NCI-H69 (cell line): ENCODE measurements at places on chromosomes 7 and 10.
A peak's percentile ranks its signal among the peaks of the same experiment; 100 is the strongest.

- DNase-seq, result peak; percentile 77
These were observed 834.3 kb upstream of the C7orf33 start for GRCh38 chr7:147756300-147756699.

- DNase-seq, result no peak
These were observed 54.7 kb downstream of the EMX2 start for GRCh38 chr10:117597216-117597615.

- DNase-seq, result no peak
These were observed 32.5 kb downstream of the PRKAR2B start for GRCh38 chr7:107076781-107077698.

- no peak for DNase-seq
These were observed 97.1 kb downstream of the AGMO start for GRCh38 chr7:15464667-15465121.

DNA sequence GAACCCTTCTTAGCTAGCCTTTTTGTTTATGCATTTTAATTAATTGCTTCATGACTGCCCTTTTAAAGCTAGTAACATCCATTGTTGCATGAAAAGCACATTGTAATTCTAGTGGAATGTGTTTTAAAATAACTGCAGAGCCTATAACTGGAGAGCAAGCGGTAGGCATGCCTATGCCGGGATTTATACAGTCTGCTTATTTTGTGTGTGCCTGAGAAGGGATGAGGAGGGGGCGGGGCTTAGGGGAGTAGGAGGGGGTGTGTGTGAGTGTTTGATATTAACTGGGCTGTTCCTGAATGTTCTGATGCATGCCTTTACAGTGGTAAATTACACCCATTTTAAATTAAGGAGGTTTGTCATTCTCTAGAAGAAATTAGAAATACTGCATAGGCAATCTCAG, 208.1 kb downstream of the TCF7L2 start:
- DNase-seq, result no peak

DNA sequence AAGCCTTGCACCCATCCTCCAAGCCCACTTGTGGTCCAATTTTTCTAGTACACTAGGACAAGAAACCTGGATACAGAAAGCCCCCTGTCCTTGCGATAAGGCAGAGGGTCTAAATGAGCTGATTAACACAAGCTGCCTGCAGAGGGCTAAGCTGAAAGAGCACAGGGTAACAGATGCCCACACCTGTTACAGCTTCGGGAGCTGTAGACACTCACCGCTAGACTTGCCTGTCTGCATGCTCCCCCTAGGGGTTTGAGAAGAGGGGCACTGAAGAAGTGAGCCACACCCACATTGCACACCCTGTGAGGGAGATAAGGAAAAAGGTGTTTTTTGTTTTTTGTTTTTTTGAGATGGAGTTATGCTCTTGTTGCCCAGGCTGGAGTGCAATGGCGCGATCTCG, 386.5 kb upstream of the AUTS2 start:
- peak; percentile 69 for DNase-seq

DNA sequence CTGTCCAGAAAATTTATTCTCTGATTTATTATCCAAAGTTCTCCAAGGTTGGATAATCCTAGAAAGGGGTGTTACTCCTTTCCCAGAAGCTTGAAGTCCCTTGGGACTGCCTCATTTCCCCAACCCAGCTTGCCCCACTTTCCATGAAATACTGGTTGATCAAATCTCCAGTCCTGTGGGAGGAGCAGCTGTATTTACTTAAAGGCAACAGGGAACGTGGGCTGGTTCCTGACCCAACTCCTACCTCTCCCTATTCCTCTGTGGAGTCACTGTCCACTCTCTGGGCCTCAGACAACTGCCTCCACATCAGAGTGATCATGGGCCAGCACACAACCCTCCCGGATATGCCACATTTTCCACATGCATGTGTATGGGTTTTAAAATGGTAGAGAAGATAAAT, 166.2 kb upstream of the PRR15 start:
- DNase-seq, result peak; percentile 87

DNA sequence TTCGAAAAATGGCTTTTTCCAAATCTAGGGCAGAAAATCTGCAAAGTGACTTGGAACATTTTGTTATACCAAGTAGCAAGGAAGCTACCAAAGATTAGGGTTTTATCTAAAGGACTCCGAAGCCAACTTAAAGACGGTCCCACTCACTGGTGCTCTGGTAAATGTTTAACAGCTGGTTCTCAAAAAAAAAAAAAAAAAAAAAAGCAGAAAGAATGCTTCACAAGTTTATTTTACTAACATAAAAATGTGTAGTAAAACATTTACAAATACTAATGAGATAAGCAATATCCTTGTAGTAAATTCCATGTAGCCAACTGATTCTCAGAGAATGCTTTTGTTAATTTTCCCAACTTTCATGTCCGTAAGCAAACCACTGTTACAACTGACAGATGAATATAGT, 38.4 kb downstream of the TAF3 start:
- no peak for DNase-seq

- no peak for DNase-seq
These were observed 12.2 kb upstream of the ZNF488 start for GRCh38 chr10:47396311-47396717.

DNA sequence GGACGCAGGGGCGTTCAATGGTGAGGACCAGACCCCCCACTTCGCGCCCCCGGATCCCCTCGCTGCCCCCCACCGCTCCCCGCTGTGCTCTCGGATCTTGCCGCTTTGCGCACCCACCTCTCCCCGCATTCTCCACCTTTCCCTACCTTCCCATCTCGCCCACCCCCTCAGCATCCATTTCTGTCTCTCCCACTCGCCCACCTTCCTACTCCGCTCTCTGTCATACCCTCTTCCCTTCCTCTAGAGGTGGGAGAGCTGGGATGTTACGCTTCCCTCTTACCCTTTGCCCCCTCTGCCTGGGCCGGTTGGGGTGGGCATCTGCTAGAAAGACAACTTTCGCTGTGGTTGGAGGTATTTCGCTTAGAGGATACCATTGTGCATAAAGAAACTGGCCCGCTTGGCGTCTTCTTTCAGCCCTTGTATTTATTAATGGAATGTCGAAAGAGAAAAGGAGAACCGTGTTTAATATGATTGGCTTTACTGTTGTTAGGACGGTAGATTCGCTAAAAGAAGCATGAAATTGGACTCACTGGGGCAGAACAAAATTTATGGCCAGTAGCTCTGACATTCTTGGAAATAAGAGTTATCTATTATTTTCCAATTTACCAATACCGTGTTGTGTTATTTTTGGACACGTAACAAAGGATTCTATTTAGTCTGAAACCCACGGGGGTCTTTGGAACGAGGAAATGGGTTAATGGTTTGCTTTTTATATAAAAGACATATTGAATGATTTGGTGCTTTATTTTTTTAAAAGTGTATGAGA, 873 bp downstream of the PRKAR2B start:
- DNase-seq, result peak; percentile 47

GRCh38 chr7:157403646-157404401, 67.0 kb downstream of the DNAJB6 start:
- DNase-seq, result no peak

DNA sequence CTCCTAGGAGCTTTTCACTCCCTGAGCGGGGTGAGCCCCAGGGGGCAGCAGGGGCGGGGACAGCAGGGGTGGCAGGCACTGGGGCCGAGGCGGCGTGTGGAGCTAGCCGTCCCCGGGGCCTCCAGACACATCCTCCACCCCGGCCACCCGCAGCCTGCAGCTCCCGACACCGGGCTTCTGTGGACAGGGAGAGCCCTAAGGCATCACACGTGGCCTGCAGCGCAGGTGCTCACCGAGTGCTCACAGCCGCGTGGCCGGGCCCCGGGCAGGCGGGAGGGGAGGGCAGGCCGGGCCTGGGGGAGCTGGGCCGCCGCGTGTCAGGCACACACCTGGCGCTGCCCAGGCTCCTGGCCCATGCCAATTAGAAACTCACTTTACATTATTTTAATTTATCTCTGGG, 51.4 kb downstream of the MICALL2 start:
- DNase-seq, result peak; percentile 87

DNA sequence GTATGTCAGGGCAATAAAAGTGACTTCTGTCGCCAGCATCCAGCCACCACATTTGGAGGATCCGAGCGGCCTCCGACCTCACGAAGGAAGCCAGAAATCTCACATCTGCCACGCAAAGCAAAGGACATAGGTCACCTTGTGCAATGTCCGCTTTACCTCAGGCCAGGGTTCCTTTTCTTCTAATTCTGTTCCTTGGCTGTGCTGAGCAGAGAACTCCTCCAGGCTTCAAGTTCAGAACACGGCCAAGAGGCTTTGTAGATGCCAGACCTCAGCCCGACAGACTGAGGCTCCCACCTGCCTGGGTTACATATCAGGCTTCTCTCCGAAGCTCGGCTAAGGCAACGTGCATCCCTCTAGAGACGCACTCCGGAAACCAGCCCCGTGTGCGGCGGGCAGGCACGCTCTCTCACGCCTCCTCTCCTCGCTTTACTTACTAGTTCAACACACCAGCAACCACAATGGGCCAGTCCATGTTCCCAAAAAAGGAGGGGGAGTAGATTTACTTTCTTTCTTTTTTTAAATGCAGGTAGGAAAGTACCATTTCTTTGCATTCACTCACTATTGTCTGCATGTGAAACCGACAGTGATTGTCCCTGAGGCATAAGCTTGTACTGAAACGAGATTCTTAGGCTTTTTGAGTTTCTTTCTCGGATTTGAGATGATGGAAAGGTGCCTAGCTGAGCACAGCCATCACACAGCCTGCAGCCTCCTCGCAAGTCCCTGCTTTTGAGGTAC, 122.4 kb upstream of the AFAP1L2 start:
- DNase-seq, result peak; percentile 94

GRCh38 chr10:118800920-118801319, 46.1 kb upstream of the CACUL1 start:
- peak; percentile 56 for DNase-seq

DNA sequence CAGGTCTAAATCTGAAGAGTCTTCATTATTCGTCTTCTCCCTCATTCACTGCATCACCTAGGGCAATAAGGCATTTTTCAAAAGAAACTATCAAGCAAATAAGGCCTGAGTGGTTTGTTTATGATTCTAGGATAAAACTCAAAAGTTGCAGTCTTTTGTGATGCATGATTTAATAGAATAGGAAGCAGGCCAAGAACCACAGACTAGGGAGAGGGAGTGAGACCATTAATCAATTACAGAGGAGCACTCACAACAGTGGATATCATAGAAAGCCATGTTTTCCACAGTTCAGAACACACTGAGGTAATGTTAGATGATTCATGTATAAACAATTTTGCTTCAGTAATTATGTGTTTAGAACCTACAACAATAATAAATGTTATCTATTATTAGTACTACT, 87.8 kb upstream of the LRRTM3 start:
- DNase-seq, result no peak

DNA sequence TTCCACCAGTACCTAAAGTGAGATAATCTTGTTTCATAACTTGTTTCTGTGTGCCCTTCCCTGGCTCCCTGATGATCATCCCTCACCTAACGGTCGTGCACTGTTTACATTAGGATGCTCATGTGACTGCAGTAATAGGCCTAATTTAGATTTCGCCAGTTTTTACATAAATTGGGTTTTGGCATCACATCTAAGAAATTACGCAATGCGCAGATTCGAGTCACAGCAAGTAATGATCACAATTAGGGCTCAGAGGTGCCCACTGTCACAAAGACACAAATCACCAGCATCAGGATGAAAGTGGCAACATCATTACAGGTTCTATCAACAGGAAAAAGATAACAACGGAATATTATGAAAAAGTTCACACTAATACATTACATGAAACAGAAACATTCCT, 94.7 kb downstream of the LARP4B start:
- peak; percentile 14 for DNase-seq

DNA sequence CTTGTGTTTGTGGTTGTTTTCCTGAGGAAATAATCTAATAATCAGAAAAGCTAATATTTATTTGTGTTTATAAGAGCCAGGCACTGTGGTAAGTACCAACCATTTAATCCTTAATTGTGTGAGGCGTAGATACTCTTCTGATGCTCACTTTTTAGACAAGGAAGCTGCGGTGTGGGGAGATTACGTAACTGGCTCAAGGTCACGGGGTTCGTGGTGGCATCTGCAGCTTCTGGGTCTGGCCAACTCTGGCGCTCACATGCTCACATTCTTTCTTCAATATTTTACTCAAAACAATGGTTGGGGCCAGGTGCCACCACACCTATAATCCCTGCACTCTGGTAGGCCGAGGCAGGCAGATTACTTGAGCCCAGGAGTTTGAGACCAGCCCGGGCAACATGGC, 77.6 kb downstream of the RALA start:
- no peak for DNase-seq

GRCh38 chr7:19376538-19376937, 231.3 kb upstream of the FERD3L start:
- DNase-seq, result peak; percentile 43

GRCh38 chr10:132705173-132705572, 80.8 kb downstream of the NKX6-2 start:
- DNase-seq, result peak; percentile 5

DNA sequence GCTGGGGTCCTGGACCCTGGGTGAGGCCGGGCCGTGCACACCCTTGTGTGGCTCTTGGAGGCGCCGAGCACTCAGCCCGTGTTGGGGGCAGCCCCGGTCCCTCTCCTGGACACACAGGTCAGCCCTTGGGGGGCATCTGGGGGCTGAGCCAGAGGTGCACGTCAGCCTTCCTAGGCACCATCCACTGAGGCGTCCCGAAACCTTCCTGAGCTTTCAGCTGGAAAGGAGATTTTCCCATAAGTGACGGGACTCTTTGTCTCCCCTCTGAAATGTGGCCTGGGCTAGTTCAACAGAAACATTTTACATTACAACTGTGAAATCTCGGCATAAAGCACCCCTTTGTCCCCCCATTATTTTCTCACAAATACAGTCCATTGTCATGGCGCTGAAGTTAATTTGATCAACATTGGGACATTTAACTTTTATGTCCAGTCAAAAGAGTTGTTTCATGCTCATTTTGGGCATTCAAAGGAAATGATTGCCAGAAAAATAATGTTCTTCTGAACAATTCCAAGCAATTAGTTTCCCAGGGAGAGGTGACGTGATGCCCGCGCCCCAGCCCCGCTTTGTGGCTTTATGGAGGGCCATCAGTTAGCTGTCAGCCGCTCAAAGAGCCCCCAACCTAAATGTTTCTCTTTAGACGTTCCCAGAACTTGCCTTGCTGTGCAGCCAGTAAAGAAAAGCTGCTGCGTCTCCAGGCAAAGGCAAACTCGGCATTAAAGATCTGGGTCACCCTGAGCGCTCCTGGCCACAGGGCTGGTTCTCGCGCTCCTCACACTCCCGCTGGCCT, 70.8 kb downstream of the NKX6-2 start:
- DNase-seq, result no peak

DNA sequence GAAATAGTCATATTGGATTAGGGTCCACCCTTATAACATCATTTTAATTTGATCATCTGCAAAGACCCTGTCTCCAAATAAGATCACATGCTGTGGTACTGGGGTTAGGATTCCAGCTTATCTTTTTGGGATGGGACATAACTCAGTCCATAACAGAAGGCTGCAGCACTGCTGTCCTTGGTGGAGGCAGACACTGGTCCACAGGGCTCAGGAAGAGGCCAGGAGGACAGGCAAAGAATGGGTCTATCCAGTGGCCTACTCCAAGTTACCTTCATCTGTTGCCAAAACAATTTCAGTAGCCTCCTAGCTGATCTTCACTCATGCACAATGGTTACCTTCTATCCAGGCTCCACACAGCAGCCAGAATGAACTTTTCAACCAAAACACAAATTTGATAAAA, 387.0 kb downstream of the GRID1 start:
- DNase-seq, result no peak
